GM10248 (cell line): ENCODE measurements at places on chromosomes 16 and 17.

- DNase-seq: no peak
These were observed 3.1 kb downstream of the CACNB1 start for GRCh38 chr17:39194089-39194984.

GRCh38 chr17:45143094-45143670 is 5.1 kb upstream of the HEXIM1 start:
- DNase-seq: no peak

- DNase-seq: no peak
These were observed 5.4 kb upstream of the ITGA3 start for GRCh38 chr17:50050431-50051032.

DNA sequence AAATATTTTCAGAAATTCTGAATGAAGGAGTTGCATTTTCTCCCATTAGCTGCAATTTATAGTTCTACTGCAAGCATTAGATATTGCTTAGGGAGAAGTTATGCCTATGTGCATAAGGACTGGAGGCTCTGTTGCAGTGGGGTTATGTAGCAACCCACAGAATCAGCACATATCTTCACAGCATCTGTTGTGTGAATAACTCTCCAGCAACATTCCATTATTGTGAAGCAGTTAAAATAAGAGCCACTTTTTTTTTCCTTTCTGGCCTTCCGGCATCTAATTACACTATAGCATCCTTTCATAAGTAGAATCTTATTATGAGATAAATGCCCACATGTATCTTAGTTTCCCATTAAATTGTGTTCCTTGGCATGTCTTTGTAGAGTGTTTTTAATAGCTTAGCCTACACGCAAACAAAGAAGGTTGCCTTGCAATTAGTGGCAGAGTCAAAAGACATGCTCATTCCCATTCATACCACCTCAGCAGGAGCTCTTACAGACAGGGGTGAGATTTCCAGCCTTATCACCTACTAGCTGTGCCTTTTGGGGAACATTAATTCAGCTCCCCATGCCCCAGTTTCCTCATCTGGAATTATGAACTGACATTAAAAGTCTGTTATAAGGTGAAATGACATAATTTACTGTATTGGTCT is 596.0 kb upstream of the GOT2 start:
- no peak for DNase-seq

GRCh38 chr16:57268804-57269800 is 15.4 kb downstream of the PLLP start:
- DNase-seq: no peak

DNA sequence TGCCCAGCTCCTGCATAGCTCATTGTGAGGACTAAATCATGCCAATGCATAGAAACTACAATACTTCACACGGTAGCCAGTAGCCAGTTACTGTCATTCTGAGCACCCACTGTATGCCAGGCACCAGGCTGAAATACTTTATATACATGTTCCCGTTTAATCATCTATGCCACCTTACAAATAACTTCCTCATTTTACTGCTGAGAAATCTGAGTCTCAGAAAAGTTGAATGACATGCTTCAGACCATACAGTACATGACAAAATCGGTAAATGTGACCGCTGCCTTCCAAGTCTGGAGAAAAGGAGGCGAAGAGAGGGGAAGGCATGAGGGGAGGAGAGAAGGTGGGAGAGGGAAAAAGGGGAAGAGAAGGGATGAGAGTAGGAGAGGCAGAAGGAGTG is 9.2 kb upstream of the TLCD3B start:
- DNase-seq: no peak

DNA sequence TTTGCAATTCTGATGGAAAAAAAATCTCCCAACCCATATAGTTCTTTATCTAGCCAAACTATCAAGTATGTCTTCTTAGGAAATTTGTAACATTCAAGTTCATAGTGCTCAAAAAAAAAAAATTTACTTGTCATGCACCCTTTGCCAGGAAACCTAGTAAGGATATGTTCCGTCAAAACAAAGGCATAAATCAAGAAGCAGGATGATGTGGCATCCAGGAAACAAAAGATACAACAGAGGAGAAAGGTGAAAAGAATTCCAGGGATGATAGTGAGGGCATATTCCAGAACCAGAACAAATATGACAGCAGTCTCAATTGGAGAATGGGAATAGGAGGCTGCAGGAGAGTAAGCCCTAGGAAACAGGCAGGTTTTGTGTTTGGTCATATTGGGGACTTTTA is 104.6 kb downstream of the SPAG9 start:
- no peak for DNase-seq

- DNase-seq: no peak
These were observed 71.7 kb downstream of the PRKCB start for GRCh38 chr16:23907457-23907902.

DNA sequence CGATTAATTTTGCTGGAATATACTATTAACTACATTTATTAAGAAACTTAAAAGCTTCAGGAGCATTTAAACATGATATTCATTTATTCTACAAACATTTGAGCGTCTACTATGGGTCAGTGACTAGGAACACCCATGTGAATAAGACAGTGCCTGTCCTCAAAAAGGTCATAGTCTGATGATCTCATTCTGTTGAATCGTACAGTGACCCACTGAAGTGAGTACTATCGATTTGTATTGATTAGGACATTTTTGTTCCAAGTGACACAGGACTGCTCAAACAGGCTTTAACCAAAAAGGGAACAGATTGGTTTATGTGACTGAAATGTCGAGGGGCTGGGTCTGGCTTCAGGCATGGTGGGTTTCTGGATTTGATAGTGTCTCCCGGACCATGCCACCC is 68.6 kb downstream of the WSB1 start:
- DNase-seq: no peak

DNA sequence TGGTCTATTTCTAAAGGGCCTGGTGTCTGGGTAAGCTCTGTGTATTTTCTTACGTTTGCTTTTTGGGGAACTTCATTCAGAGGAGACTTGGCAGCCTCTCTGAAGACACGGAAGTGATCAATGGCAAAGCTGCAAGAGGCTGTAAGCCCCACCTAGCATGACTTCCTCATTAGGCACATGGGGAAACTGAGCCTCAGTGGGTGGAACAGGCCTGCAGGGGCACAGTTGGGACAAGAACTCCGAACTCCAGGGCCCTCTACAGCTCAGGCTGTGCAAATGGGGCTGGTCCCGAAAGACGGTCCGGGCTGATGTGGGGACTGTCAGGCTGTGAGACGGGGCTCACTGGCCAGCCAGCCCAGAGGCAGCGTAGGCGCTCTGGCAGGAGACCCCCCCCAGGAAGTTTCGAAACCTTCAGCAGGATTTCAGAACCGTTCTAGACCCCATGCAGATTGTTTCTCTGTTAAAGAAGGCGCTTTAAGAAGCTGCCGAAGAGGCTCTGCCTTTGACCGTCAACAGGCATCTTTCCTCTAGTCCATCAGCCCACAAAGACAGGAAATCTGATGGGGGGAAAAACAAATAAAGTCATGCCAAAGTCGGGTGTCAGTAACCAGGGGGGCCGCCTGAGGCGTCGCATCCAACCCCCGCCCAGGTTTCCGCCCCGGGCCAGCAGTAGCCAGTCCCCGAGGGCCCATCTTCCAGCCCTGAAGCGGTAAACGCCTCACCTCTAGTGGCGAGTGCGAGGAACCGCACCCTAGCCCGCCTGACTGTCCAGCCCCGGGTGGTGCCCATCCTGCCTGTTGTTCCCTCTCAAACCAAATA is 79.8 kb upstream of the TBC1D3K start:
- peak; percentile 85 for DNase-seq

- no peak for DNase-seq
These were observed 85.3 kb upstream of the ATP2A3 start for GRCh38 chr17:4049546-4049945.

DNA sequence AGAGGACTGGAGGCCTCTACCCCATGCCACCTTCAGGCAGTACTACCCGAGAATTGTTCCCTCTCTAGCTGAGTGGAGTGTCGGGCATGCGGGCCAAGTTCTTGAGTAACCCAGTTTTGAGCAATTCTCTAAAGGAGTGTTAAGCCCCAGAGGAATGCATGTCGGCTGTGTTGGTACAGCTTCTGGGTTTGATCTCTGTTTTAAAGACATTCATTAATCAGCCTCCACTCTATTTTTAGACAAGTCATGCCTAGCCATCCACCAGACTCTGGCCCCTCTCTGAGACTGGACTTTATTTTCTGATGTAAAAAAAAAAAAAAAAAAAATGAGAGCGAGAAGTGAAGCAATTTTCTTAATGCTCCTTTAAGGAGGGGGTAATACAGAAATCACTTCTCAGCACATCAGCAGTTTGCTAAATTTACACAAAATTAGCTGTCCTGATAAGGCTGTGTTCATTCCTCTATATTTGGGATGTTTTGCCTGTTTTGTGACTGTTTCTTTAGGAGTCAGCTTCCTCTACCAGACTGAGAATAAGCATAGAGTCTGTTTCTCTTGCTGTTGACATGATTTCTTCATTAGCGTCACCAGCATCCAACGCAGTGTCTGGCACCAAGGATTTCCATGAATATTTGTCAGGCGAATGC is 88.7 kb downstream of the AXIN2 start:
- no peak for DNase-seq

- DNase-seq: no peak
These were observed 116.5 kb downstream of the SOCS1 start for GRCh38 chr16:11139326-11140097.

- no peak for DNase-seq
These were observed 17.1 kb upstream of the CPSF4L start for GRCh38 chr17:73278465-73279453.

DNA sequence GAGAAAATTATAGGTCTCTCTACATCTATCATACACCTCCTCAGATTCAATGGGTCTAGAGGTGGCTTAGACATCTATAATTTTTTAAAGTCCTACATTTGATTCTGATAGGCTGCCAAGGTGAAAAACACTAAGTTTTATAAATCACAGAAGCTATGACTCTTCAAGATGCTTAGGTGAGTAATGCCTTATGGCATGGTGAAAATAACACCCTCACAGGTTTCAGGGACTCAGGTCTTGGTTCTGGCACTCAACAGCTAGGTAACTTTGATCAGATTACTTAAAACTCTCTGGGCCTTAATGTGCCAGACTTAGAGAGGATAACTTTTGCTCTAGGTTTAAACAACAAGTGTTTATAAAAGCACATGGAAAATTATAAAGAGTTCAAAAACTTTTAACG is 2.0 kb upstream of the COX10 start:
- DNase-seq: no peak

DNA sequence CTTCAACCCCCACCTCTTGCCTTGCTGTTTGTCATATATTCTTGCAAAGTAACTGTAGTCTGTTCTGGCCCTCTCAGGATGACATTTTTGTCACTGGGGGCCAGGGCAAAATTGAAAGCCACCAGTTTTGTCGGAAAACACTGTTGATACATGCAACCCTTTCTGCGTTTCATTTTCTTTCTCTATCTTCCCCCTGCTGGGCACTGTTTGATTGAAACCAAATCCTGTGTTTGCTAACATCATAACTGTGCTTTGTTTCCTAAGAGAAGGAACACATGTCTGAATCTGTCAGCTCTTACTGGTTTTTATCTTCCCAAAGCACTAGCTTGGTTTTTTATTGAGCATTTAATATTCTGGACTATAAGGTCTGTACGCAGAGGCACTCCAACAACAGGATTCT is 11.7 kb upstream of the CPPED1 start:
- no peak for DNase-seq

DNA sequence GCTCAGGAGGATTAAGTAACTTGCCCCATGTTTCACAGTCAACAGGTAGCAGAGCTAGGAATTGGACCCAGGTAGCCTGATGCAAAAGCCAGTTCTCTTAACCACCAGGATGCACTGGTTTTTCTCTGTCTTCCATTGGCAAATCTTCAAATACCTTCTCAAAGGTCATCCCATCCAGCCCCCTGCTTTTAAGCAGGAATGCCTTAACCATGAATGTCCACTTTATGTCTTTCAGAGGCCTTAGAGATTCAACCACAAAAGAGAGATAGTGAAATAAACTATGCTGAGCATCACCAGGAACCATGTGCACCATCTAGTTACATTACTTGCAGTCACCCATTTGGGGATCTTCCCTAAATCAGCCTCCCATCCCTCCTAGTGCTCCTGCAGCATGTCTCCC is 94.3 kb downstream of the C17orf67 start:
- DNase-seq: no peak

DNA sequence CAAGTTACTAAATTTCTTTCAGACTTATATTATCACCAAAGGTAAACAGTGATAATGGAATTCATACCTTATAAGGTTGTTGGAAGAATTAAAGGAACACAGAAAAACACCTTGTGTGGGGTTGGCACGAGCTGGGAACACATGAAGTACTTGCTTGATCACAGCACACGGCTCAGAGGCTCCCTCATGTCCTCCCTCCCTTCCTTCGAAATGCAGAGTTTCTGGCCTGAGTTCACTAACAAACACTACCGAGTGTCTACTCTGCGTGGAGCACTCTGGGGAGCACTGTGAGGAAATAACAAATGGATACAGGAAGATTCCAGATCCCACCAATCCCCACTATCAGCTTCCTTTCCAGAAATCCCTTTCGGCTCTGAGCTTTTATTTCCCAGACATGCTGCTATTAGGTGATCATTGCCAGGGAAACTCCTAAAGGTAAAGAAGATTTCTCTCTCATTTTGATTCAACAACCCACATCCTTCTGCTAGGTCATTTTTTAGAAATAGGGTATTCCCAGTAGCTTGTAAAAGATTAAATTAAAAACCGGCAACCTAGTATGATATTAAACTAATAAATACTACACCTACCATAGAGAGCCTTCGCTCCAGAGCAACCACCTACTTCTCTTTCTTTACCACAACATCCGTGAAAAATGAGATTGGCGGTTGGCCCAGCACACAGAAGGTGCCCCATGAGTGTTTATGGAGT is 6.1 kb upstream of the HNF1B start:
- DNase-seq: no peak

- DNase-seq: no peak
These were observed 803 bp downstream of the APOBR start for GRCh38 chr16:28495098-28495793.

- DNase-seq: no peak
These were observed 141.7 kb downstream of the MRM1 start for GRCh38 chr17:36743130-36743529.

DNA sequence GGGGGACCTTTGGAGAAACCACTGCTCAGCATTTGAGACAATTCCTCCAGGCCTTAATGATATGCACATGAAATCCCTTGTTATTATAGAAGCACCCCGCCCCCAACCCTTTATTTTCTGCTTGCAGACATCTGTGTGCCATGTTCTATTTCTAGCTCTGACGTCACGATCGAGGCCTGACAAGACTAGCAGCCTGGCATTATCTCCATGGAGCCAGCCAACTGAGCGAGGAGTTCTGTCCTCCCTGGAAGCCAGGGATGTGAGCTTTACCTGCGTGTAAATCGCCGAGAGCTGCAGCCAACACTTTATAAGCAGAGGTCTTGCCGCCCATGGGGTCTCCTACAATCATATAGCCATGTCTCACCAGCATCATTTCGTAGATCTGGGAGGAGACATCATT is 116.9 kb downstream of the DNAH3 start:
- no peak for DNase-seq

- no peak for DNase-seq
These were observed 37.7 kb downstream of the TMEM114 start for GRCh38 chr16:8552487-8553221.

DNA sequence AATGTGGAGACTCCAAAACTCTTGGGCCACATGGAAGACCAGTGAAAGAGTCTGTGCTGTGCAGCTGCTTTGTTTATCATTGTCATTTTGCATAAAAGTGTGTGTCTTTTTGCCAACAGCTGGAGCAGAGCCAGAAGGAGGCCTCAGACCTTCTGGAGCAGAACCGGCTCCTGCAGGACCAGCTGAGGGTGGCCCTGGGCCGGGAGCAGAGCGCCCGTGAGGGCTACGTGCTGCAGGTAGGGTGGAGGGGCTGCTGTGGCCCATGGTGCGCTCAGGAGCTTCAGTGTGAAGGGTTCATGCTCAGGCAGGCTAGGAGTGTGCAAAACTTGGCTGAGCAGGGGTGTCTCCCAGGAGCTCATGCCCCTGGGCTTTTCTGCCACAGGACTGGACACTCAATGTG is 45.0 kb downstream of the PLD6 start:
- no peak for DNase-seq
